ENCODE measurements at places on chromosomes 3 and 15.

DNA sequence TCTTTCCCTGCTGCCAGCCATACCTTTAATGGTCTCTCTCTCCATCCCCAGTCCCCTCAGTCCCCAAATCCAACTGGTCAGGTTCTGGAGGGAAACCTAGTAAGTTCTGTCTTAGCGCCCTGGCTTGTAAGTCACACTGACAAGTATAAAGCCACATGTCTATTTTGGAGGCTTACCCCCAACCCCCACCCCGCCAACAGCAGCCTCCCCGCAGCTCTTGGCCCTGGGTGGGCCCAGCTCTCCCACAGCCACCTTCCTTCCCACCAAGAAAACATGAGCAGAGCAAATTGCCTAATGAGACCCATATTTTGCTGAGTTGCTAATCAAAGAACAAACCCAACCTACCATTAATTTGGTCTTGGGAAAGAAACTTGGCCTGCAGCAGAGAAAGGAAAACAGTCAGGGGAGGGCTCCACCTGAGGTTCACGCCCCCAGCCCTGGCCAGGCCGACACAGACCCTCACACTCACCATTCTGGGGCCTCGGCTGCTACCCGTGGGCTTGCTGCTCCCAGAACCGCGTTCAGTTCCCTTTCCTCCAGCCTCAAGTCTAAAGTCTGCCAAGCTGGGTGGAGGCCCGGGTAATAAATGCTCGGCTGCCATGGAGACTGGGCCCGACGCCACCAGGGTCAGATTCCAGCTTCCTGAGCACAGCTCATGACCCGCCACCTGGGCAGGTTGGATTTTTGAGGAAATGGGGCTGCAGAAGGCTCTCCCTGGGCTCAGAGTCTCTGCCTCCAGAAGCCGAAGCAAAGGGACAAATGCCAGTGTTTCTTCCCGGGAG is at the start of gene CALML4:
Gene CALML4, minus strand, starts transcription at position 557 of the 782 bp plus-strand sequence. Its CDS starts 85 bp downstream, at position 472.
- DNase-seq: peak; percentile 43

DNA sequence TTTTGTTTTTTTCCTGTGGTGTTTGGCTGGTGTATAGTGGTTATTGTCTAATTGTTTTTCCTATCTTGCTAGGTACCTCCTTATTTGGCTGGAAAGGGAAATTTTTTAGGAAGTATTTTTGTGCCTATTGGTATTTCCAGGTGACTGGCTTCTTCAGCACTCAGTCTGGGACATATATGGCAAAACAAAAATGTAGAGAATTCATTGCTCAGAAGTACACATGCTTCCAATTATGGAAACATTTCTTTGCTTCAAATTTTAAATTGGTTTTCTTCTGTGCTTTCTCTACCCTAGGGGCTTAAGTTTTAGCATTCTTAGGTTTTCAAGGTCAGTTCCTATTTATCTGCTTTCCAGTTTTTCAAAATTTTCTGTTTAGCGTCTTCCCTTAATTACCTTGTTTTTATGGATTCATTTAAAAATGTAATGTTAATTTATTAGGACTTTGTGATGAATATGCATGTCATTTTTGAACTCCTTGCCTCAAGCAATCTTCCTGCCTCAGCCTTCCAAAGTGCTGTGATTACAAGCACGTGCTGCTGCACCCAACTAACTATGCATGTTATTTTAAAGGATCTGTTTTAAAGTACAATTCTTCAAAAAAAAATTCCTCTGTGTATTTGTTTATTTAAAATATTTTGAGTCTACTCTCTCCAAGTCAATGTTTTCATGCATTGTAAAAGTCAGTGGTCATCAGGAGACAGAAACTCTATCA is 231.9 kb upstream of the DPPA4 start:
- no peak for DNase-seq

DNA sequence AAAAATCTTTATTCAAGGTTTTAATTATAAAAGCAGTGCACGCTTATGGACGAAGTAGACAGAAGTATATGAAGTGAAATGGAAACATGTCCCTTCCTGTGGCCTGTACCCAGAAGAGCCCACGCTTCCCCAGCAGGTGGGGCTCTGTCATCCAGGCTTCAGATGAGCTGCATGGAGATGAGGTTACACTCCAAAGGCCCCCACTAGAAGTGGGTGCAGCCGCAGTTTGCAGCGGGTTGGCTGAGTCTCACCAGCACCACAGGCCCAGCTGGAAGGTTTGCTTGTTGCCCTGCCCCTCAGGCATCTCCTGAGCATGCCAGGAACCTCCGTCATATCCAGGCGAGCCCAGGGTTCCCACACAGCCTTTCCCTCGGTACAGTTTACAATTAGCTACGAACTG is 33.1 kb downstream of the PRR20G start:
- no peak for DNase-seq

DNA sequence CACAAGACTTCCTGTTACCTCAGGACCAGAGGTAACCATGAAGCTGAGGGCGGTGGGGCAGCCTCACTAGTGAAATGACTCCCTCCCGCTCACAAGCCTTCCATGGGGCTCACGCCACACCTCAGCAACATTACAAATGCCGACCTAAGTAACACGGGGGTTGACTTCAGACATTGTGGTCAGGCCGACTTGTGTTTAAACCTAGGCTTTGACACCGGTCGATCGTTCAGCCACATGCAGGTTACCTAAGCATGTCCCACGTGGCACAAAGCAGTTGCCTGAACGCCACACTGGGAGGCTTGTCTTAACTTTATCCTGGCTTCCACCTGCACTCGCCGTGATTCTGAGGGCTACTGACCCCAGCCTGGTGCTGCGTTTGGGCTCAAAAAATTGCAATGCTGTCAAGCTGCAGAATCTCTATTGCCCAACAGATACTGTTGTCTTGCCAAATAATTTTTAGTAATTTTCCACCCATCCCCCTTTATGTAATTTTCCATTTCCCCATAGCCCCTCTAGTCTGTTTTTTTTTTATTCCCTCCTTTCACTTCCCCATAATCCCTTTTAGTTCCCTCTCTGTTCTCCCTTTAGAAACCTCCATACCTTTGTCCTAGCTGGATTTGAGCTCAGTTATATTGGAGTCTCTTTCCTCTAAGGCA is 158.6 kb upstream of the RGMA start:
- no peak for DNase-seq

Measured in fibroblast of the conjunctiva (primary cell).